ENCODE measurements at places on chromosomes 3 and 15.

DNA sequence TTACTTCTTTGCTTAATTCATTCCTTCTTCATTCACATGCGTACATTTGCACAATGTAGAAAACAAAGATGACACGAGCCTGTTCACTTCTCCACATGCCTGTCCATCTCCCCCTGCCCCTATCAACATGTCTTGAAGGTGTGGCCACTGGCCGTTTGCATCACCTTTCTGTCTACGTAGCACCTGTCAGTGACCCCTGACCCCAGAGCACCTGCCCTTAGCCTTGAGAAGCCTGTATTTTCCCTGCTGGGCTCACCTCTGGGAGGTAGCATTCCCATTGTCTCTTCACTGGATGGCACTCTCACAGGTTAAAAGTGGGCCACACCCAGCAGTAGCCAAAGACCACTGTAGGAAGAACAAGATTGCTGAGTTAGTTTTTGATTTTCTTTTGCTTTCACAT is 234.1 kb downstream of the THSD4 start:
- no peak for DNase-seq

DNA sequence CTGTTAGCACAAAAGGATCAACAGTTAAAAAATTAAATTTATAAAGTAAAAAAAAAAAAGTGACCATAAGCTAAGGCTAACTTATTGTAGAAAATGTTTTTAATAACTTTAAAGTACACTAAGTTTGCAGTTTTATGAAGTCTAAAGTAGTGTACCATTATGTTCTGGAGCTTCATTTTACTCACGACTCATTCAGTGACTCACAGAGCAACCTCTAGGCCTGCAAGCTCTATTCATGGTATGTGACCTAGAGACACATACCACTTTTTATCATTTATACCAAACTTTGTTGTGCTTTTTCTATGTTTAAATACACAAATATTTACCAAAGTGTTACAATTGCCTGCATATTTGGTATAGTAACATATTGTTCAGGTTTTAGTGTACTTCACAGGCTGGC is 1552.3 kb downstream of the OTOL1 start:
- DNase-seq: peak; percentile 50

DNA sequence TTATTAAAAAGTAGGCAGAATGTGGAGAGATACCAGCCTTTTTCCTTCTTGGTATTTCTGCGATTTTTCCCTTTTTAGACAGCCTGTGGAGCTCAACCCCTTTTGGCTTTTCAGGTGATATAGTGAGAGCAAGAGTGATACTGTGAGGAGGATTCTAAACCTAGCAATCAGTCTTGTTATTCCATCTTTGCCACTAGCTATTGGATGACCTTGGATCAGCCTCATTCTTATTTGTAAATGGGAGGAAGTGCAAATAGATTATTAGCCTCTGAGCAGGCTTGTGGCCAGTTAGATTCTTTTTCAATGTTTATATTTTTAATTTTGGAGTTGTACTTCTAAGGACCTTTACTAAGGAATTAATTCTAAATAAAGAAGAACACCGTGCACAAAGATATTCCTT is 34.0 kb downstream of the IQGAP1 start:
- DNase-seq: no peak

DNA sequence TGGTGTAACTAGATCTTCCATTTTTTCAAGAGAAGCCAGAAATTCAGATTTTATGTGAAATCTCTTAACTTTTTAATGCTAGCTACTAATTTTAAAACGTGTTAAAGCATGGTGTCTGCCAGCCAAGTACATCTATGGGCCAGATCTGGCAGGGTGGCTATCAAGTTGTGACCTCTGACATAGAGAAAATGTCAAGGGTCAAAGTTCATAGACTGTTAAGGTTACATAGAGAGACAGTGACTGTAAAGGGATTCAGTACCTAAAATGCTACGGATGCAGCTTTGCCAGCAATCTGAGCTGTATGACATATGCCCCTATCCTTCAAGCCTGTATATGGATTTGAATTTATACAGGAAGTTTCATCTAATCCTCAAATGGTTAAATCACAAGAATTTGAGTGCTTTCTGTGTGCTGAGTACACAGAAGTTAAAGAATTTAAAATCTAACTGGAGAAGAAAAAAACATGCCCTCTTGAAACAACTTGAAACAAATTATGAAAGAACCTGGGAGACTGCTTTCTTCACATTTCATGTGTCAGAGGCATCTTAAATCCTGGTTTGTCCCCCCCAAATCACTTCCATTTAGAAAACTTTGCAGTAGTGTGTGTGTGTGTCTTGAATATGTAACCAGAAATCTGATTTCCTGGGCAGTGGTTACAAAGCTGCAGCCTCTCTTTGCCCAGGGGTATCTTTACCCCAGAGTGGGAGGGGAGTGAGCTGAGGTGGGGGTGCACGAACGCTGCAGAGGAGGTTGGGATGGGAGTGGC is 895 bp upstream of the ARHGAP31 start:
- DNase-seq: no peak

Data from fibroblast of skin of right quadriceps (primary cell).